ENCODE measurements at places on chromosomes 3 and 15.

GRCh38 chr3:155690921-155691320 is 54.0 kb downstream of the PLCH1 start:
- DNase-seq = no peak

GRCh38 chr3:174333640-174334039 is 525.5 kb upstream of the NAALADL2 start:
- no peak for DNase-seq

GRCh38 chr15:59157840-59158700 is 48.6 kb upstream of the LDHAL6B start:
- no peak for DNase-seq

DNA sequence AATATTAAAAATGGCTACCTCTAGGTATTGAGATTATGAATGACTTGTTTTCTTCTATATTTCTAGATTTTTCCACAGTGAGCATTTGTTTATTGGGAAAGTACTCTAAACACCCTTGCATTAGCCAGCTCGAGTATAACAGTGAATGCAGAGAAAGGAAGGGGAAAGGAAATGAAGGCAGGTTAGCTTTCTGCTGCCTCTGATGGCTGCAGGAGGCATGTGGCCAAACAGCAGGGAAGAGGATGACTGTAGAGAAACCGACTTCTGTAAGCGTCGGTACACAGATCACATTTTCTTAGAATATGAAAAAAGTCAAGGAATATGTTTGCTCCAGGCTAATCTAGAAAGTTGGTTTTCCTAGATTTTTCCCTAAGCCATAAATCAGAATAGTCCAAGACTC is 19.8 kb downstream of the GNB5 start:
- DNase-seq = no peak

- no peak for DNase-seq
Observed at GRCh38 chr3:147038481-147038880, 367.9 kb downstream of the ZIC4 start.

DNA sequence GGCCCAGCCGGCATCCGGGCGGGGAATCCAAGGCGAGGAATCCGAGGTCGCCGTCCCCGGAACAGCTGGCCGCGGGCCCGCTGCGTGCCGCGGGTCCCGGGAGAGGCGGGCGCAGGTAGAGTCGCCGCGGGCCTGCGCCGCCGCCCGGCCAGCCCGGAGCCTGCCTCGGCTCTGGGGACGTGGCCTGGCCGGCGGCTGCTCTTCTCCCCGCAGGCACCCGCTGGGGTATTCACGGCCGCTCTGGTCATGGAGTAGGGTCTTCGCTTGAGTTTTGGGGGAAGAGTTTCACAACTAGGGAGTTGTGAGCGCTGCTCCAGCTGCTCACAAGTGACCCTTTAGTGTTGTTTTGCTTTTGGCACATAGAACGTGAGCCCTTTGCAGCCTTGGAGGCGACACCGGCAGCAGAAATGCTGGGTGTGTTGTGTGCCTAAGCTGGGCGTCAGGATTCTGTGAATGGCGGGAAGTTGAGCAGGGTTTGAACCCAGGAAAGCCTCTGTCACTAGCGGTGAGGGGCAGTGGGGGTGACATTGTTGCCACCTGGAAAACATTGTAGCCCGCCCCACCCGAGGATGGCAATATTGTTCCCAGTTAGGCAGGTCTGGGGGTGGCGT is 4.0 kb downstream of the TRIM71 start:
- no peak for DNase-seq

GRCh38 chr15:78420220-78420619 is 17.8 kb upstream of the IREB2 start:
- no peak for DNase-seq

GRCh38 chr3:114887806-114888205 is 259.3 kb downstream of the ZBTB20 start:
- no peak for DNase-seq

DNA sequence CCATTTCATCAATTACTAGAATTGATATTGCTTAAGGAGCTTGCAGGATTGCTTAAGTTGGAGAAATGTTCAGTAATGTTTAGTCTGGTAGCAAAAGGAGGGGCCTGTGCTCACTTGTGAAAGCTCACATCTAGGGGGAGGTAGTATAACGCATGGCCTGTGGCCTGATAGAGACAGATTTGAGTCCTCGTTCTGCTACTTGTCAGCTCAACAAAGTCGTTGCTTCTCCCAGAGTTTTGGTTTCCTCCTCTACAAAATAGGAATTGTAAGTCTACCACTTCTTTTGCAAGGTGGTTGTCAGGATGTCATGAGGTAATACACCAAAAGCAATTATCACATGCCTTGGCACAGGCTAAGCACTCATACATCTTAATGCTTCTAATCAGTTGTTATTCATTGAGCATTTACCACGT is 1.3 kb downstream of the ST3GAL6 start:
- no peak for DNase-seq

- DNase-seq = no peak
Observed at GRCh38 chr15:66565141-66565641, 607 bp downstream of the LCTL start.

GRCh38 chr15:77791941-77792340 is 159.2 kb upstream of the LINGO1 start:
- no peak for DNase-seq

- DNase-seq = no peak
Observed at GRCh38 chr3:102531686-102532085, 96.9 kb downstream of the ZPLD1 start.

GRCh38 chr3:63976161-63976871 is 47.0 kb downstream of the PSMD6 start:
- no peak for DNase-seq

DNA sequence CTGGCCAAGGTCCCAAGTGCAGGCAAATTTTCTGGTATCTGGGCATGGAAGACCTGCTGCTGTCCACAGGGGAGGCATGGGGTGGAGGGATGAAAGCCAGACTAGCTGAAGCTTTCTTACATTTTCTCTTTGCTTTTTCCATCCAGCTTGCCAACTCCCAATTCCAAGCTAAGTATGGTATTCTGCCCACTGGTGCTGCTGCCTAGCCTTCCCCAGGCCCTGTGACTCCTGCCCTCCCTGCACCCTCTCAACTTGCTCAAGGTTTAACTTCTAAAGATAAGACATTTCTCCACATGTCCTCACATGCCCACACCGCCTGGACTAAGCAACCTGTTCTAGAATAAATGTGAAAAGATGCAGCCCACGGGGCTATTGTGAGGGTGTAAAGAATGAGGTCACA is 59.5 kb upstream of the HACD2 start:
- no peak for DNase-seq

DNA sequence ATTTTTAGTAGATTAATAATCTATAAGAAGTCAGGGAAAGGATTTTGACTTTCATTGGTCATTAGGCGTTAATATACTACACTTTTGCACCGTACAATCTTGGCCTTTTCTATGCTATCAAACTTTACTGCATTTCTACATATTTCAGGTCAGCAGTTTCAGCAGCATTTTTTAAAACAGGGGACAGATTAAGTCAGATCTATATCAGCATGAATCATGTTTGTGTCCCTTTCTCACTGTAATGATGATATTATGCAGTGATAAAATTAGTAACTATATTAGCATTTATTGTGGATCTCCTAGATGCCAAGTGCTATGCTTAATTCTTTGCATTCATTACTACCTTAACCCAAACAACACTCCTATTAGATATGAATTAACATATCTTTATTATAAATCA is 20.3 kb upstream of the AADAC start:
- no peak for DNase-seq

- no peak for DNase-seq
Observed at GRCh38 chr15:74200412-74200815, 2.2 kb downstream of the STRA6 start.

DNA sequence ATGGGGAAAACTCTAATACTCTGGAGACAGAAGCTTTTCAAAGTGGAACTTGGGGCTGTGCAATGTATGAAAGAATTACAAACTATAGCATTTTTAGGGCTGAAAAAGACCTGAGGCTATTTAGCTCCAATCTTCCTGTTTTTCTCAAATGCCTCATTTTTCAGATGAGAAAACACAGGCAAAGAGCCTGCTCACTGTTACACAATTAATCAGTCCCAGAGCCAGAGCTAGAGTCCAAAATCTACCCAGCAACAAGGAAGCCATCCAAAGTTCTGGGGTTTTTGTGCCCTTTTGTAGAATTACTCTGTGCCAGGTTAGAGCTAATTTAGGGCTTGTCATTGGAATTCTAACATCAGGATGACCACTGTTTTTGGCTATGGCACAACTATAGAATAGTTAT is 45.5 kb downstream of the GPR149 start:
- DNase-seq = peak; percentile 44

- DNase-seq = peak; percentile 82
Observed at GRCh38 chr15:65384895-65385869, 7.4 kb upstream of the IGDCC3 start.

- no peak for DNase-seq
Observed at GRCh38 chr15:74318376-74319137, 48.9 kb downstream of the CYP11A1 start.

DNA sequence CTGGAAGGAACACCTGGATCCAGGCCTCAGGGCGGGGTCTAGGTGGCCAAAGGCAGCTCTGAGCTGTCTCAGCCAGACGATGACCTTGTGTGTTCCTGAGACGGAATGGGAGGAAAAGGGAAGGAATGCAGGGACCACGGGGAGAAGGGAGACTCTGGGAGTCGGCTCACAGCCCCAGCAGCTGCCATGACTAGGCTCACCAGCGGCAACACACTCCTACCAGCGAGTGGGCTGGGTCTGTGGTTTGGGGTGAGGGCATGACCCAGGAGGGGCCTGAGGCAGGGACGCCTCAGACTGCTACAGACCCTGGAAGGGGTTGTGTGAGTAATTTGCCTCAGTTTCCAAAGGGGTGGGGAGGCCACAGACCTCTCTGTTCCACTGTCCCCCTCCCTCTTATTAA is 19.8 kb downstream of the IQSEC1 start:
- DNase-seq = no peak

GRCh38 chr3:174430986-174431385 is 428.1 kb upstream of the NAALADL2 start:
- DNase-seq = no peak

DNA sequence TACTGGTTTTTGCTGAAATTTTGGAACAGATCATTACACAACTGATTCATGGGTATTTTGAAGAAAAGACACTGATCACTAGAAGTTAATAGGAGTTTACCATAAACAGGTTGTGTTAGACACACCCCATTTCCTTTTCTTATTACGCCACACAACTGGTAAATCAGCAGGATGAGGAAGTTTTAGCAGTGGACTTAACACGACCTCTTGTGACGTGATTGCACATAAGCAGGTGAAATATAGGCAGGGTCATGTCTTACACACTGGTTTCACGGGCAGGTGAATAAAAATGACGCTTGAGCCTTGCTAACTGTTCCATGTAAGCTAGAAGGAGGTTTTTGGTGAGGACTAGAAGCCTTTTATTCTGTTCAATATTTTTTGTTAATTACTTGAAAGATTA is 27.1 kb upstream of the TPRG1 start:
- no peak for DNase-seq

DNA sequence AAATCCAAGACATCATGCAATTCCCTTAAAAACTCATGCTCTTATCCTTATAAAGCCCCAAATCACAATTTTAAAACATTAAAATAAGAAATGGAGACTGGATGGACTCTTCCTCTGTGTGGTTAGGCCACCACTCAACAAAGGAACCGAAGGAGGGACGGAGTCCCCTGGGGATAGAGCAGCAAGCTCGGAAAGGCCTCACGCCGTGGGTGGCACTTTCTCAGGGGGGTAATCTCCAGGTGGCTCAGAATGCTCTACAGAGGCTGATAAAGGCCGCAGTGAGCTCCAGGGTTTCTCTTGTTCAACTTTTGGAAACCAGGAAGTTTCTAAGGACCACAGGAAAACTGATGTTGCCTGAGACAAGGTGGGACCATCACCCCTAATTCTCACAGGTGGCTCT is 23.2 kb downstream of the CCR9 start:
- DNase-seq = no peak

GRCh38 chr15:50888054-50888453 is 20.4 kb upstream of the AP4E1 start:
- no peak for DNase-seq

DNA sequence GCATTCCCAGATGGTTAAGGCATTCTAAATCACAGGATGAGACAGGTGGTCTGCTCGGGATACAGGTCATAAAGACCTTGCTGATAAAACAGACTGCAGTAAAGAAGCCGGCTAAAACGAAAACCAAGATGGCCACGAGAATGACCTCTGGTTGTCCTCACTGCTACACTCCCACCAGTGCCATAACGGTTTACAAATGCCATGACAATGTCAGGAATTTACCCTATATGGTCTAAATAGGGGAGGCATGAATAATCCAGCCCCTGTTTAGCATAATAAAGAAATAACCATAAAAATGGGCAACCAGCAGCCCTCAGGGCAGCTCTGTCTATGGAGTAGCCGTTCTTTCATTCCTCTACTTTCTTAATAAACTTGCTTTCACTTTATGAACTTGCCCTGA is 151.1 kb downstream of the ZNF385D start:
- DNase-seq = no peak

DNA sequence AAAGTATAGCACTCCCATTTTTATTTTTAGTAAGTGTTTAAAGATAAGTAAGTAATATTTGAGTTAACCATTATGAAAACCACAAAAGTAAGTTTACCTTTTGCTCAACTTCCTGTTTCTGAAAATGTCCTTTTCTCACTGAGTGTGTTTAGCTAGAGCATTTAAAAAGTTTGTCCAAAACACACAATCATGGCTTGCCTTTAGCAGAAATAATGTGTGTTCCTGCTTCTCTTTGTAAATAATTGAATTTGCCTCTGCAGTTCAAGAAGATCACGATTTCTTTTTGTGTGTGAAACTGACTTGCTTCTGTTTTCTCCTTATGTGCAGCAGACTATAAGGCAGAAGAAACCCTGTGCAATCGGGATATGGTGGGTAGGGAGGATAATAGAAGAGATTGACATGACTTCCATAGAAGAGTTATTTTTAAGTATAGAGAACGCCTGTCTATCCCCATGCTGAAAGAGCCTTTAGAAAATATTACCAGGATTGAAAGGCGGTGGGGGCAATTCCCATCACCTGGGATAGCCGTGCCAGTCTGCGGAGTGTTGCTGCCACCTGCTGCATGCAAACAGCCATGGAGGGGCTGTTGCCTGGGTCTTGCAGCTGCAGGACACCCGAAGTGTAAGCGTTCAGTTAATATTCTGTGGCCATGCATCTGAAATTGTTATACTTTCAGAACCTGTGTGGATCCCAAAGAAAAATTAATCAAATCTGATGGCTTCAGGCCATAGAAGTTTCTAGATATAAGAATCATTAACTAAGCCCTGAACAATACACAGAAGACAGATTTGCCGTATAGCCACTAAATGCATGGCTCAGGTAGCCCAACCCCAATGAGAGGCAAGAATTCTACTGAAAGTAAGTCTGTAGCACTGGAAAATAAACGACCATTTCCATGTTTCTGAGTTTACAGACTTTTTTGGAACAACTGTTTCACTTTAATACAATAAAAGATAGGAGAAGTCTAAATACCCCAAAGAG is 2.4 kb upstream of the CD96 start:
- DNase-seq = peak; percentile 19

DNA sequence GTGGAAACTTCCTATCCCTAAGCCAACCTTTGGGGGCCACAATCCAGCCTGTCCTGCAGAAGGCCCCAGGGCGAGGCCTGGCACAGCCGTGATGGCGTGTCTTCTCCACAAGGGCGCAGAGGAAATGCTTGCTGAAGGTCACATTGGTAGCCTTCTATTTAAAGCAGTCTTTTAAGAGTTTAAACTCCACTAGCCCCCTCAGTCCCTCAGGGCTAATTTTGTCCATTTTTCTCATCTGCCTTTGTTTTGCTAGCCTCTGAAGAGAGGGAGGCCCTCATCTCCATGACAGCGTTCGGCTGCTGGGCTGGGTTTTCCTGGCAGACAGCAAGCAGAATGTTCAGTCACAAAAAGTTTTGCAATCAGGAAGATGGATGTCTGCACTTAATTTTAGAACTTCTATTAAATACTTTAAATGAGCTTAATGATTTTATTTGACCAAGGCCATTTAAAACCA is 40.8 kb downstream of the RARB start:
- peak; percentile 5 for DNase-seq

Data from hippocampal formation (tissue), 2 donors.